ENCODE measurements at places on chromosomes 12 and 14. TPM values are rescaled to one million over a fixed set of nuclear protein-coding genes. Genes with fewer than 3 reads are reported as not detected.

LTBP2 gene
- 18.8 TPM for total RNA-seq

DNA sequence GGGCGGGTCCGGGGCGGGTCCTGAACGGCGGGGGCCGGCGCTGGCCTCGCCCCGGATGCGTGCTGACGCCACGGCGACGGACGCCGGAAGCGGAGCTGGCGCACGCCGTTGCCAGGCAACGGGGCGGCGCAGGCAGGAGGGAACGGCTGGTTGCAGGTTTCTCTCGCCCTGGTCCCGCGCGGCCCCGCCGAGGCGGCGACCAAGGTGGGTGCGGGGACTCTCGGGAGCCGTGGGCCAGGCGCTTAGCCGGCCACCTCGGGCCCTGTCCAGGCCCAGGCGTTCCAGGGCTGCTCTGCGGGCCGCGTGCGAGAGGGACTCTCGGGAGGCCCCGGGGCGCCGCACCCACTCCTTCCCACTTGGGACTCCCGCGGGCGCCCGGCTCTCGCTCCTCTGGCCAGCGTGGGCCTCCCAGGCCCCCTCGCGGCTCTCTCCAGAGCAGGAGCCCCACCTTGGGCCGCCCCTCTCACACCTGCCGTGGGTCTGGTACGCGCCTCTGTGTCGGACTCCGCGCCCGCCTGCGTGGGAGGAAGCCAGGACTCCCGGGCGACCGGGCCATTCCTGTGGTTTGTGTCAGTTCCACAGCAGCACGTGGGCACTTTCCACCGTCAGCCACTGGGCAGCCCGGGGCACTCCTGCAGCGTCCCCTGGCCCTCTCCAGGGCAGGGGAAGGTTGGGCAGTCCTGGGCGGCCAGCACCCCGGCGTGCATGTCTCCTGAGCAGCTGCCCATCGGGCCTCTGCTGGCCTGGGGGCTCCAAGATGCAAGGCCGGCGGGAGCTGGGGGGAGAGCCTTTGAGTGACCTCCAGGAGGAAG, at the start of gene CLBA1:
Gene CLBA1, plus strand, starts transcription at position 114 of the 812 bp plus-strand sequence. Its CDS starts 644 bp downstream, at position 758.
- peak within 1 kb of the TSS; percentile 68 for H3K27ac ChIP-seq
- no peaks in the 10 kb centered on the region for H3K36me3 ChIP-seq
- DNase-seq = peak; percentile 84
- no peaks in the 10 kb centered on the region for H3K4me1 ChIP-seq
- H3K4me3 ChIP-seq = peak within 1 kb of the TSS; percentile 47

GRCh38 chr14:51979088-51979709, 10.1 kb upstream of the RTRAF start:
- H3K27ac ChIP-seq = no peak overlapping the region
- H3K27me3 ChIP-seq = no peaks in the 10 kb centered on the region
- no peaks in the 10 kb centered on the region for H3K4me1 ChIP-seq
- no peaks in the 10 kb centered on the region for H3K36me3 ChIP-seq

DNA sequence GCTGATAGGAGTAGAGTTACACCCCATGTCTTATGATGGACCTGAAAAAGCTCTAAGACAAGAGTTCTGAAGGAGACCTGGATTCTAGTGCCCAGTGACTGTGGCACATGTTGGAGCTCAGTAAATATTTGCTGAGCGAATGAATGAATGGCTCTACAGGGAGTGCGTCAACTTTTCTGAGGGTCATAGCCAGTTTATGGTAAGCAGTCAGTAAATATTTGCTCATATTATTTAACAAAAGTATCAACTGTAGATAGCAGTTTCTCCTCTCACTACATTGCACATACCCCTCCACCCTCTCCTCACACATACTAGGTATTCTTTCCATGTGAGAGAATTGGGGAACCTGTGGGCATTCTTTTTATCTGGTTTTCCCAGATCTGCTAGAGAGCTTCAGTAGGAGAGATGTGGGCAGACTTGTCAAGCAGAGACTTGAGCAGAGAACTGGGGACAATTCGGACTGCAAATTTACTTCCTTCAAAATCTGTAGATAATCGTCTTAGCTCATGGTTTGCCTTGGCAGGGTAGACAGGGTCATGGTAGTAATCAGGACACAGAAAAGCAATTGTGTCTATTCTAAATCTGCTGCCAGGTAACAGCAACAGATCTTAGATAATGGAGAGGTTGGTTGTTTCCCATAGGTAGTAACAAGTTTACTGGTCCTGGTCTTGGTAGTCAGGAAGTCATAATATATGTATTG, 5.7 kb downstream of the SLC4A8 start:
- H3K36me3 ChIP-seq = no peaks in the 10 kb centered on the region
- H3K27ac ChIP-seq = no peak overlapping the region
- H3K4me1 ChIP-seq = no peaks in the 10 kb centered on the region
- no peaks in the 10 kb centered on the region for H3K27me3 ChIP-seq
- no peak overlapping the region for H3K4me3 ChIP-seq
- DNase-seq = no peak

DNA sequence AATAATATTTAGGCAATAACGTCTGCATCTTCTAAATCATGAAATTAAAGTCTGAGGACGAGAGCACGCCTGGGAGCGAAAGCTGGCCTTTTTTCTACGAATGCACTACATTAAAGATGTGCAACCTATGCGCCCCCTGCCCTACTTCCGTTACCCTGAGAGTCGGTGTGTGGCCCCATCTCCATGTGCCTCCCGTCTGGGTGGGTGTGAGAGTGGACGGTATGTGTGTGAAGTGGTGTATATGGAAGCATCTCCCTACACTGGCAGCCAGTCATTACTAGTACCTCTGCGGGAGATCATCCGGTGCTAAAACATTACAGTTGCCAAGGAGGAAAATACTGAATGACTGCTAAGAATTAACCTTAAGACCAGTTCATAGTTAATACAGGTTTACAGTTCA, 19.3 kb downstream of the CKB start:
- no peaks in the 10 kb centered on the region for H3K27me3 ChIP-seq
- DNase-seq = peak; percentile 6
- no peak overlapping the region for H3K27ac ChIP-seq
- H3K4me1 ChIP-seq = no peaks in the 10 kb centered on the region
- H3K36me3 ChIP-seq = no peaks in the 10 kb centered on the region

Measured in uterus (tissue), 4 donors.